ENCODE measurements at places on chromosomes 3 and 15. TPM values are rescaled to one million over a fixed set of nuclear protein-coding genes. Genes with fewer than 3 reads are reported as not detected.
A peak's percentile ranks its signal among the peaks of the same experiment; 100 is the strongest.

Gene FOXL2NB
- total RNA-seq: not detected

Gene XRN1
- 128 TPM for total RNA-seq

Gene CRYGS
- total RNA-seq: 2.1 TPM

Gene NANOGP8
- not detected for total RNA-seq

Gene EFHB
- total RNA-seq: 0.68 TPM

Gene ADAMTS7
- not detected for total RNA-seq

DNA sequence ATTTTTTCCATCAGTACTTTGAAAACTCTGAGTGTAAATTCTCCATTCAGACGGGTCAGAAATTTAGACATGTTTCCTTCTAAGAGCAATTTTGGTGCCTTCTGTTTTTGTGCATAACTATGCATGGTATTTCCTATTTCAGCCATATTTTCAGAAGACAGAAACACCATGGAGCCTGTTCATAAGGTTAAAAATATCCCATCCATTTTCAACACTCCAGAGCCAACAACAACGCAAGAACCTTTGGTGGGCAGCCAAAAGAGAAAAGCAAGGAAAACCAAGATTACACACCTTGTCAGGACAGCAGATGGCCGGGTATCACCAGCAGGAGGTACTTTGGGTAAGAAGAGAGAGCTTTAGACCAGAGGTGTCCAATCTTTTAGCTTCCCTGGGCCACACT, 275.6 kb downstream of the BBX start:
- no peak for DNase-seq

DNA sequence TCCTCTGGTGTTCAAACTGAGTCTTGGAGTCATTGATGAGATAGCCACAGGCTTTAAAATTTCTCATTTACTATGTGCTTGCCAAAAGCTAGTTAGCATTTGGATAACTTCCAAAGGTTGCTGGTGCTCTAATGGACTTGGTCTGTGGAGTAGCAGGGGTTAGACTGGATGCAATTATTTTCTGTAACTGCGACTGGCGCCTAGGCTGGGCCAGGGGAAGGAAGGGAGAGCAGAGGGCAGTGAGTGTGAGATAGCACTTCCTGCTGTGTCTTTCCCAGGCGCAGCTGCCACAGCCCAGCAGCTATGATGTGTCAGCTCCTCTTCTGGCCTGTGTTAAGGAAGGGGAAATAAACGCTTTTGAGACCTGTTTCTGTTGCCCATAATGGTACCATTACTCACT, 98.6 kb downstream of the MYRIP start:
- no peak for DNase-seq

GRCh38 chr3:43793648-43794372, 103.1 kb downstream of the ABHD5 start:
- no peak for DNase-seq

- DNase-seq: peak; percentile 43
These were observed 27.7 kb downstream of the TRAK1 start for GRCh38 chr3:42118762-42119361.

DNA sequence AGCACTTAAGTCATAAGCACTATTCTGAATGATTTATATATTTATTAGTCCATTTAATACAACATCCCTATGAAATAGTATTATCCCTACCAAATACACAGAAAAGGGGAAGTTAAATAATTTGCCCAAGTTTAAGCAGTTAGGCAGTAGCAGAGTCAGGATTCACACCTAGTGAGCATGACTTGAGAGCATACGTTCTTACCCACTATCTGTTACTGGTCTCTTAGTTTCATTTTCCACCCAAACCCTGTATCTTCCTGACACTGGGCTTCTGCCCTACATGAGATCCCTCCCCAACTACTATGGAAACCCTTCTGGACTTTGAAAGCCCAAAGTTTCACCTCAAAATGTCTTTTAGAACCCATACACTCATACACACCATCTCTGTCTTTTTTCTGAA, 4.4 kb upstream of the ATOSA start:
- peak; percentile 58 for DNase-seq
